ENCODE measurements at places on chromosomes 1 and 21. TPM values are rescaled to one million over a fixed set of nuclear protein-coding genes. Genes with fewer than 3 reads are reported as not detected.

GJA8 gene
- total RNA-seq: not detected

PTPRU gene
- total RNA-seq: 3.4 TPM

- DNase-seq: no peak
Observed at GRCh38 chr1:203564024-203564423, 62.6 kb upstream of the ATP2B4 start.

DNA sequence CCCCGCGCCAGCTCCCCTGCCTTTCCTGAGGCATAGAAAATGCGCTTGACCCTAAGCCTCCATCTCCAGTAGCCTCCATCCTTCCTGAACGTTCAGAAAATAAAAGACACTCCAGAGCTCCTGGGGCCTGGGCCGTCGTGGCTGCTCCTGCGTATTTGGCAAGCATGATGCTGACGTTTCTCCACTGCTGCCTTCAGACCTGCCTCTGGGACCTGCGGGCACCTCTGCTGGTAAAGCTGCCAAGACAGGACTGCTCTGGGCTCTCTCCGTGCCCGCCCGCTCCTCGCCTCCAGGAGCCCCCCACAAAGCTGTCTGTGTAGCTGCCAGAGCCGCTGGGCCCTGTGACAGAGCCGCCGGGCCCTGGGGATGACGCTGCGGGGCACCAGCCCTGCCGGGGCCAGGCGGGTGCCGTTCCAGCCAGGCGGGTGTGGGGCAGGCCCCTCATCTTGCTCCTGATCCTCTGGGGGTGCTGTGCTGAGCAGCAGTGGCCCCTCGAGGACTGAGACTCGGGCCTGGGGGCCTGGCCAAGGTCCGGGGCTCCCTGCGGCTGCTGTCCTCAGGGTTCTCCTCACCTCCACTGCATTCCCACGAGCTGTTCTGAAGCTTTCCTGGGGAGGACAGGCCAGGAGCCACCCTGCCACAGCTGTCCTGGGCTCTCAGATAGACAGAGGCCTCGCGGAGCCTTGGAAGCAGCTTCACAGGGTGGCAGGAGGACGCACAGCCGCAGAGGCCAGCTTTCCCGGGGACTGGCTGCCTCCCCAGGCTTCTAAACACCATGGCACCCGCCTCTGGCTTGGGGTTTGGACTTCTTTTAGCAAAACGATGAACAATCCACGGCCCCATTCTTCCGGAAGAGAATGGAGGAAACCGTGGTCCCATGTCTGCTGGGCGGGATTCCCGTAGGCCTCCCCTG is 48.1 kb downstream of the MORN1 start:
- DNase-seq: no peak

- DNase-seq: no peak
Observed at GRCh38 chr1:238581332-238581731, 690.6 kb upstream of the ZP4 start.

- DNase-seq: no peak
Observed at GRCh38 chr1:228455715-228456114, 31.5 kb upstream of the RNF187 start.

DNA sequence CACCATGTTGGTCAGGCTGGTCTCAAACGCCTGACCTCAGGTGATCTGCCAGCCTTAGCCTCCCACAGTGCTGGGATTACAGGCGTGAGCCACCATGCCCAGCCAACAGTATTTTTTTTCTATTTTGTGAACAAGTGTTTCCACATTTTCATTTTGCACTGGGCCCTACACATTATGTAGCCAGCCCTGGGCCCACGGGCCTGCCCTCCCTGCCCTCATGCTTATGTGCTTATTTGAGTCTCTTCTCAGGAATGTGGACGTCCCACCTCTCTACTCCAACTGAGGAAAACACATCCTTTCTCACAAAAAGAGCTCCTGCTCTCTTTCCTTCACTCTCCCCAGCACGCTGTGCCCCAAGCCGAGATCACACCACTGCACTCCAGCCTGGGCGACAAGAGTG is 13.5 kb upstream of the ZBED6 start:
- no peak for DNase-seq

DNA sequence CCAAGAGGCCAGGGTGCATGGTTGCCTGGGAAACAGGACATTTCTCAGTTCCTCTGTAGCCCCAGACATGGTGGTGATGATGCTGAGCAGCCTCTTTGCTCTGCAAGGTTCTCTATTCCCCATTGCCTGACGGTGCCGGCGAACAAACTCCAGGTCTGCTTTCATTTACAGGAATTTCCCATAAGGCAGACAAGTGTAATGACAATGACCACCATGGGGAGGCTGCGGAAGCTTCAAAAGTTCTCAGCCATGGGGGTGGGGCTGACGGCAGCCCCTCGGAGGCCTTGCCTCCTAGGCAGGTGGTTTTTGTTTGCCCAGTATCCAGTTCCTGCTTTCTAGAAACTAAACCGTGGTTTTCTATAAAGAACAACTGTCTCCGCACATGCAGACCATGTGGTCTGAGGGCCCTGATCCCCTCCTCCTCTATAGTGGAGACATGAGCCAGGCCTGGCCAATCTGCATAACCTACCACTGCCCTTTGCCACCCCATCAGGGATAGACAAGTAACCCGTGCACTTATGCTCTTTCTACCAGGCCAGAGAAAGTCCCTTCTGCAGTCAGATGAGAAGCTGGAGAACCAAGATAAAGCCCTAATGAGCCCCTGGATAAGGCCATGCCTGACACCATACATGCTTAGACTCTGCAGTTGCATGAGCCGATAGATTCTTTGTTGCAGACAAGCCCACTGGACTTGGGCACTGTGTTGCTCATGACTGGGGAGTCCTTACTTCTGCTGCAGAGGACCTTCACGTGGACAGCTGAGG is 54.1 kb downstream of the LDLRAD2 start:
- DNase-seq: no peak

- DNase-seq: no peak
Observed at GRCh38 chr1:222466150-222466865, 81.6 kb downstream of the HHIPL2 start.

Measured in MG63 (cell line).